Daoy (cell line): ENCODE measurements at places on chromosomes 1 and 21. TPM values are rescaled to one million over a fixed set of nuclear protein-coding genes. Genes with fewer than 3 reads are reported as not detected.

- DNase-seq: peak; percentile 88
Observed at GRCh38 chr21:46065215-46065913, 32.5 kb upstream of the COL6A2 start.

- no peak for DNase-seq
Observed at GRCh38 chr21:32496568-32496967, 84.1 kb downstream of the EVA1C start.

- no peak for DNase-seq
Observed at GRCh38 chr1:89487972-89488371, 36.7 kb upstream of the LRRC8B start.

Gene CCDC17
- 1.1 and 1.2 TPM in 2 replicates for total RNA-seq

DNA sequence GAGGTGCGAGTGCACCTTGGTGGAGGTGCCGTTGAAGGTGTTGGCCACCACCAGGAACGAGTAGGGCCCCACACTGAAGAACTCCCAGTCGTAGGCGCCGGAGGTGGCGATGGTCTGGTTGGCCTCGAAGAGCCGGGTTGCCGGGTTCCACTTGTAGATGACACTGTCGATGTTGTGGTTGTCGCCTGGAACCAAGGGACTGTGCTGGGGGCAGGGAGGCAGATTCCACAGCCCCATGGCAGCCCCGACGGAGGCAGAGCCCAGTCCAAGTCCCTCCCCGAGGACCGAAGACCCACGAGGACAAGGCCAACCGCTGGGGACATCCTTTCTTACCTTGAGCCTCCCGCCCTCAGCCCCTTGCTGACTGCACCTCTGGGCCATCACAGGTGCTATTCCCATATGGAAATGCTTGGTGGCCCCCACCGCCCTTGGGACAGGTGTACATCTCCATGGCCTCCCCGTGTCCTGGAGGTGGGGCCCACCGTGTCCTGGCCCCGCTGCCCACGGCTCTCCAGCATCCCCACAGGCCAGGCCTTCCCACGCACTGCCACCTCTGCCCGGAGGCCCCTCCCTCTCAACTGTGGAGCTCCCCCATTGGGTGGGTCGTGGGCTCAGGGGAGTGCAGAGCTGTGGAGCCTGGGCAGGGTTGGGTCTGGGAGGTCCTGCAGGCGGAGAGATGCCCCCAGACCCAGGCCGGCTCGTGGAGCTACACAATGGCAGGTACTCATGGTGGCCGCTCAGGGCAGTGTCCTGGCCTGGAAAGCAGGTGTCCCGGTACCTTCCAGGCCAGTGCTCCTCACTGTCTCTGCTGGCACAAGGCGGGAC, 17.9 kb downstream of the KRTAP10-1 start:
- no peak for DNase-seq

- no peak for DNase-seq
Observed at GRCh38 chr1:188551176-188551575, 1722.4 kb downstream of the PLA2G4A start.

DNA sequence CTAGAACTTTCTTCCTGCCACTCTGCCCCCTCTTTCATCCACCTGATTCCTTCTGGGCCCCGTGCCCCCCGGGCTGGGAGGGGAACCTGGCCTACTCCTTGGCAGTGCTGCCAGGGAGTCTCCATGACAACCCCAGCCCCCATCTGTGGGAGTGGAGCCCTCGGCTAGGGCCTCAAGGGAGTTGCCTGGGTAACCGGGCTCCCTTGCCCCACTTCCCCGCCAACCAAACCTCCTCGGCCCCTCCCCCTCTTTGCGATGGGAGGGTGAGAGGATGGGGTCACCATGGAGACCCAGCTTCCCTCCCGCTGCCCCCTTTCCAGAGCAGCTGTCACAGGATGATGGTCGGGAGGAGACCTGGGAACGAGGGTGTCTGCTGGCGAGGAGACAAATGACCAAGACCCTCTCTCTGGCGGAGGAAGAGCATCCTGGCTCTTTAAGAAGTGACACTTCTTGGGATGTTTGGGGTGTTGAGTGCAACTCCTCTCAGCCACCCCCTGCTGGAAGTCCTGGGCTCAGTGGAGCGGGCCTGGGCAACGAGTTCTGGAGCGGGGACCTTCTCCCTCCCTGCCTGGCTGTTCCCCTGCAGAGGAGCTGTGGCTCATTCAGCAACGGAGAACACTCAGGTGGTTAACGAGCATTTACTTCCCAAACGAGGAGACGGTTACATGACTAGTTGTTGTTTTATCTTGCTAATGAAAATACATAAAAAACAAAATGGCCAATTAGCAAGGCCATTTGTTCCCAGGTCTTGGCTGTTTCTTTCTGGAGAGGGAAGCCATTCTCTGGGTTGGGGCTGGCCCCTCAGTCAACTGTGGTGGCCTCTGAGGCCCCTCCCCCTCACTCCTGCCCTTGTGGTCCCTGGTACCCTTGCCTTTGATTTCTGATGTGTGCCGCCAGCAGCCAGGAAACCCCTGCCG, 82.8 kb downstream of the UBIAD1 start:
- DNase-seq: no peak

Gene BEND5
- total RNA-seq: 0.77 and 3.1 TPM in 2 replicates

DNA sequence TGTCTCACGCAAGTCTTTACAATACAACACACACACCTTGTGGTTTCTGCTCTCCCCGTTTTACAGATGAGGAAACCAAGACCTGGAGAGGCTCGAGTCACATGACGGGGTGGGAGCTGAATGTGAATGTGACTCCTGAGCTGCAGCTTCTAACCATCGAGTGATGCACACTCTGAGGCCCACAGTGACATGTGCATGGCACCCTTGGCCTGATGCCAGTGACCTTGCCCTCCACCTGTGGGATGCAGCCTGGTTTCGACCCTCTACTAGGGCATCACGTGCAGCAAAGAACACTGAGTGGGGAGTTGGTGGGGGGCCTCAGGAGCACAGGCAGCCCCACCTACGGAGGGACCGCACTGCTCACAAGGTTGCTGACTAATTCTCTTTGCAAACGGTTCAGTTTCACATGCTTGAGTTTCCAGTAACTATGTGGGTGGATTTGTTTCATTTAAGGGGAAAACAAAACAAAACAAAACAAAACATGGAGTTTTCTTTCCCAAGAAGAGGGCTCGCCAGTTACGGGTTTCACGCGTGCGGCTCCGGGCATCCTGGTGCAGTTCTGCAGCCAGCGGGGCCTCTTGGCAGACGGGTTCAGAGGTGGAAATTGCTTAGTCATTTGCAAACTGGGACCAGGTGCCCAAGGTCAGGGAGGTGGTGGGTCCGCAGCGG, 22.9 kb downstream of the SPSB1 start:
- DNase-seq: peak; percentile 66

- DNase-seq: peak; percentile 61
Observed at GRCh38 chr1:196393742-196394141, 214.5 kb downstream of the KCNT2 start.

Gene INKA2
- 0.71 and 0.91 TPM in 2 replicates for total RNA-seq

- DNase-seq: no peak
Observed at GRCh38 chr1:119093721-119094120, 46.7 kb downstream of the WARS2 start.

Gene RPE65
- total RNA-seq: under 0.01 TPM in 1 of 2 replicates, not detected in the other

GRCh38 chr21:44499631-44500030, 40.4 kb downstream of the KRTAP10-1 start:
- no peak for DNase-seq

DNA sequence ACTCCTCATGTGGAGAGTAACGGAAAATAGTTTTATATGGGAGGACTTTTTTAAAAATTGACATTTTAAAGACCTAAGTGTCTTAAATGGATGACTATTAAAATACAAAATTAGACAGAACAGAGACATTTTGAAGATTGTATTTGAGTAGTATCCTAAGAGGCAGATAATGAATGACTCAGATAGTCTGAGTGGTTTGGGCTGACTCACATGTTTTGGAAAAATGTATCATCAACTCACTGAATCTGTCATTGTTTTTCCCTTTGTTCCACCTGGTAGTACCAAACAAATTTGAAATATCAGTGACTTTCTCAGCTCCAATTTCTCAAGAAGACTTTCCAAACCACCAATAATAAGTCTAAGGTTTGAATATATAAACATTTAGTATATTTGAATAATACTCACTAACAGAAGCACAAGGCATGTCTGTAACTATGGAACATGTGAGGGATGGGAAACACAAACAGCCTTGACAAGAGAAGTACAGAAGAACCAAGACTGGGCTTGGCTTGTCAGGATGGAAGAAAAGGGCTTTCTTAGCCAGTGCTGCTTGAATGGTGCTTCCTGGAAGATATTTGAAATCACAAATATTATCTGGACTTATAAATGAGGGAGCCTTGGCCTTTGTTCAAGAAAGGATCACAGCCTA, 90.6 kb downstream of the SGIP1 start:
- DNase-seq: peak; percentile 66

- no peak for DNase-seq
Observed at GRCh38 chr1:100869996-100870395, 24.6 kb downstream of the EXTL2 start.

Gene MR1
- 5.2 and 7.1 TPM in 2 replicates for total RNA-seq

- DNase-seq: no peak
Observed at GRCh38 chr1:77232829-77233228, 13.6 kb upstream of the PIGK start.

DNA sequence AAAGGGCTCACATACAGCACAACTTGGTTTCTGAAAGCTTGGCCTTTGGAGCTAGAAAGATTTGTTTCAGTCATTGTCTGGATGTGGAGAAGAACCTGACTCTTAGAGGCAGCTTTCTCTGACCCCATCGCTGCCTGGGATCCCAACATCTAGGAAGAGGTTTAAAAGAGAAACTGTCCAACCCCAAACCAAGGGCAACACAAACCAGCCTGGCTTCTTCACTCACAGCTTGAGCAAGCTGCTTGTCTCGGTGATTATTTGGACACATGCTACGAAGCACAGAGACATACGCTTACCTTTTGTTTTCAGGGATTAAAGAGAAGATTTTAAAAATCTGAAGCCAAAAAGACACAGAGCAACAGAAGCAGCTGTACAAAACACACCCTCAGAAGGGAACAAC, 109.8 kb downstream of the ETS2 start:
- no peak for DNase-seq

GRCh38 chr21:16302851-16303282, 573.1 kb downstream of the USP25 start:
- DNase-seq: no peak

Gene FMO4
- total RNA-seq: 0.39 and 0.97 TPM in 2 replicates

Gene MRAP
- total RNA-seq: not detected in 2 replicates

DNA sequence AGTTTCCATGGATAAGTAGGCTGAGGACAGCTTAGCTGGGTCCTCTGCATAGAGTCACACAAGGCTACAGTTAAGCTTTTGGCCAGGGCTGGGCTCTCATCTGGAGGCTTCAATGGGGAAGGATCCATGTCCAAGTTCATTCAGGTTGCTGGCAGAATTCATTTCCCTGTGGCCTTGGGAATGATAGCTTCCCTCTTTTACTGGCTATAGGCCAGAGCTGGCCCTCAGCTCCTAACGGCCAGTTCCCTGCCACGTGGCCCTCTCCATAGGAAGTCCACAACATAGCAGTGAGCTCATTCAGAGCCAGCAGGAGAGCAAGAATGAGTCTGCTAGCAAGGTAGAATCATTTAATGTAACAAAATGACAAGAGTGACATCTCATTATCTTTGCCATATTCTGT, 15.1 kb upstream of the PODN start:
- peak; percentile 87 for DNase-seq

Gene KIAA1614
- total RNA-seq: 0.48 and 0.57 TPM in 2 replicates

Gene RGS7
- total RNA-seq: 0.27 and 0.74 TPM in 2 replicates

DNA sequence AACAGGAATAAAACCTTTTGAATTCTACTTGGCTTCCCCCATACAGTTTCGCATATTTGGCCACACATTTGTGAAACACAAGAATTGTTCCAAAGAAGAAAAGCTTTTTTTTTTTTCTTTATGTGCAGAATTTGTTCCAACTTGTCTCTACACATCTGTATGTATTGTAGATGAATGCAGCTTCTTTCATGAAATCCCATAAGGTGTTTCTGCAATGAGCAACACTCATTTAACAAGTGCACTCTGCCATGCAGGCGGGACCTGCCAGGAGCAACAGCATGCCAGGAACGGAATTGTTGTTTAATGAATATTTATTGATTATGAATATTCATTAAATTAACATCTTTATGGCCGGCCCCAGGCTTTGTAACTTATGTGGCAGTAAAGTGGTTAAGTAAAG, 1075.0 kb downstream of the TTLL7 start:
- no peak for DNase-seq

DNA sequence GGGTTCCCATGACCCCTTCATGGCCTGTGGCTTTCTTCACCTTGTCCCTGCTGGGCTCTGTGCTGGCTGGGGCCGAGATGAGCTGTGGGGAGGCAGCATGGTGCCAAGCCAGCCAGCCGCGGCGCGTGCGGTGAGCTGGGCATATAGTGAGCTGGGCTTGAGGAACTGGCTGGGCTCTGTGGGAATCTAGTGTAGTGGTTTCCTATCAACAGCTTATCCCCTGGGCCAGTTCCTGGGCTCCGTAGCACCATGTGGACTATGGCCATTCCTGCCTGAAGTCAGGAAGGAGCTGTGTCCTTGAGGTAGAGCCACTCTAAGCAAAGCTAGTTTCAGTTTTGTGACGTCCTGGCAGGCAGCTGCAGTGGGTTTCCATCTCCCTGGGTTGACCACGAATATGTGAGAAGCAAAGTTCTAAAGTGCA, 1.8 kb downstream of the NCMAP start:
- DNase-seq: no peak

GRCh38 chr1:7786795-7787194, 2.7 kb downstream of the PER3 start:
- no peak for DNase-seq

DNA sequence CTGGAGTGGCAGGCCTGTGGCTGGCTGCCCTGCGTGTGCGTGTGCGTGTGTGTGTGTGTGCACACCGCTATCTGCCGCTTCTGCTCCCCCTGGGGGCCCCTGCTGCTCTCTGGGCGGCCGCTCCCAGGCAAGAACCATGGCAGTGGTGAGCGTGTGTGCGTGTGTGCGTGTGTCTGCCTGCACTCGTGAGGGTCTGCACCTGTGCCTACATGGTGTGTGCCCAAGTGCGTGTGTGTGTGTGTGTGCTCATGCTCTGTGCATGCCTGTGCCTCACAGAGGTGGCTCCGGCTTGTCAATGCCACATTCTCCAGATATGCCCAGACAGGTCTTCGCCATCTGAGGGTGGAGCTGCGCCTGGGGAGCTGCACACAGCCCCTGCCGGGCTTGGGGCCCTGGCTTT, 18.7 kb upstream of the PEX10 start:
- no peak for DNase-seq

GRCh38 chr1:114156538-114157274, 3.0 kb upstream of the SYT6 start:
- no peak for DNase-seq

GRCh38 chr1:202563818-202564217, 146.4 kb downstream of the SYT2 start:
- no peak for DNase-seq

- no peak for DNase-seq
Observed at GRCh38 chr1:32887623-32888022, 1.3 kb downstream of the HPCA start.

- no peak for DNase-seq
Observed at GRCh38 chr1:24186711-24186992, 437 bp downstream of the IFNLR1 start.

- peak; percentile 26 for DNase-seq
Observed at GRCh38 chr1:54794451-54795355, 6.4 kb downstream of the TTC22 start.

Gene PLPPR4
- 0.21 and 0.63 TPM in 2 replicates for total RNA-seq

- no peak for DNase-seq
Observed at GRCh38 chr1:153928245-153928644, 5.5 kb upstream of the GATAD2B start.

Gene TNFRSF9
- total RNA-seq: 42.9 and 46.9 TPM in 2 replicates
